Cortex of kidney (tissue), 1 donor: ENCODE measurements at places on chromosomes 4 and X.

GRCh38 chrX:13836575-13836974, 19.7 kb upstream of the GPM6B start:
- no peak for DNase-seq

DNA sequence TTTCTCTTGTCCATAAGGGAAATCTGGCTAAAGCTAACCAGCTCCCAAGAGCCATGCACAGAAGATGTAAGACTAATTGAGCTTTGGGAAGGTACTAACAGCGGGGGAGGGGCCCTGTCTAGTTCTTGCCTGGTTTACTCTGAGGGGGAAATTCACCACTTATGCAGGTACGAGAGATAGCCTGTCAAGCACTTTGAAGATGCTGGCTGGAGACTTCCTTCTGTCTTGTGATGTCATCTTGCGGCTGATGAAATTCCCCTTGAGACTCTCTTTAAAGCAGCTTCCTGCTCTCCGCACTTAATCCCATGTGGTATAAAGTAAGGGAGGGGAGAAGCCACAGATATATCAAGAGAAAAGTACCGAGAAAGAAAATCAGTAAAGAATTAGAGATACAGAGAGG, 345.3 kb downstream of the MAPK10 start:
- DNase-seq: no peak

DNA sequence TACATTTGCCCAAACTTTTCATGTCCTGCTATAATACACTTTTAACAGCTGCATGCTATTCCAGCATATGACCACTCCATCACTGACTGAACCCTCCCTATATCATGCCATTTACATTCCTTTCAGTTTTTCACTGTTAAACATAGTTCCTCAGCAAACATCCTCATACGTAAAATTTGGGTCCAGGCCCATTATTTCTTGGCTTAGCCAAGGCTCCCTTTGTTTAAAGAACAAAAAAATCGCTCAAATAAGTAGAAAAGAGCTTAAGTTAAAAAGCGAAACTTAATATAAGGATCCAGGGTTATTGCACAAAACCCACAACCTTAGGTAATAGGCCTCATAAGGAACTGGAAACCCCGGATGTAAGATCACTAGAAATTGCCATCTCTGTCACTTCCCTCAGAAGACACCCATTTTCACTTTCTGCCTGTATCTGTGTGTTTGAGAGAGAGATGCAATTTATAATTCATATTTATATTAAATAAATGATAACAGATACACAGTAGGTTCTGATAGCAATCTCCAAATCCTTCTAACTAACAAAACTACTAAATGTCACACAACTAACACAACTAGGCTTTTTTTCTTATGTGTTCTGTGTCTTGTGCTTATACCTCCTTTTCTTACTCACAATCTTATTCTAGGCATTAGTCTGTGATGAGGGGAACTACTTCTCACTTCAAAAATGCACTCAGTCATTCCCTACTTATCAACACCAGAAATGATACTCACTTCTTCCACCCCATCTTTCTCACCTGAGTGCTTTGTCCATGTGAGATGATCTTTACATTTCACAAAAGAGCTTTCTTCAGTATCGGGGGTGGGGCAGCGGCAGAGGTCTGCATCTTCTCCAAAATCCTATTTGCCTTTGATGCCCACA, 59.9 kb upstream of the FAM241A start:
- no peak for DNase-seq

GRCh38 chrX:132685276-132685675, 196.4 kb upstream of the MBNL3 start:
- DNase-seq: no peak

- no peak for DNase-seq
Observed at GRCh38 chr4:69859140-69859685, 732 bp downstream of the SULT1E1 start.

- DNase-seq: no peak
Observed at GRCh38 chrX:119685225-119686066, 7.5 kb downstream of the SEPTIN6 start.

GRCh38 chrX:52078131-52078530, 9.1 kb upstream of the MAGED4B start:
- no peak for DNase-seq

GRCh38 chrX:31099536-31100090, 27.8 kb upstream of the FTHL17 start:
- no peak for DNase-seq

DNA sequence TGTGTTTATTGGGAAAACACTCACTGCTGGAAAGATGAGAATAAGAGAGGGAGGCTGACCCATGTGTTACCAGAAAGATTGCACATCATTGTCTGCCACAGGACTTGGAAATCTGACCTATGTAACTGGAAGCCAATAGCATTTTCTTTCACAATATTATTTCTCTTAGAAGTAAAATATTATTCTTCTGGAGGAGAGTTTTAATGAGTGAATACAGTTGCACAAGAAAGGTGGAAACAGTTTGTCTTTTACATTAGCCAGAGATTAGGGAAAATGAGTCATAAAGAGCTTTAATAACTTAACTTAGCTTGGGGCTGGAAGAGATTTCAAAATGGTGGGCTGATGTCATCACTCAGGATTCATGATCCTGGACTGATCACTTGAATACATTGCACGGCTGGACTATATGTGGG, 31.5 kb upstream of the LNX1 start:
- no peak for DNase-seq

- no peak for DNase-seq
Observed at GRCh38 chrX:31061091-31061490, 10.8 kb downstream of the FTHL17 start.

DNA sequence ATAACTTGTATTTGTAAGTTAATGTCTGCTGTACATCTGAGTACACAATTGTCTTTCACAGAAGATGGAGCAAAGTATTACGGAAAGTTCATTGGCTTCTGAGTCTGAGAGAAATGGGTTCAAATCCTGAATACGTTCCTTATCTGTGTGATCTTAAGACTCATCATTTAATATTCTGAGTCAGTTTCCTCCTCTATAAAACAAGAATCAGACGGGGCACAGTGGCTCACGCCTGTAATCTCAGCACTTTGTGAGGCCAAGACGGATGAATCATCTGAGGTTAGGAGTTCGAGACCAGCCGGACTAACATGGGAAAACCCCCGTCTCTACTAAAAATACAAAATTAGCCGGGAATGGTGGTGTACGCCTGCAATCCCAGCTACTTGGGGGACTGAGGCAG, 57.8 kb downstream of the APBB2 start:
- no peak for DNase-seq

DNA sequence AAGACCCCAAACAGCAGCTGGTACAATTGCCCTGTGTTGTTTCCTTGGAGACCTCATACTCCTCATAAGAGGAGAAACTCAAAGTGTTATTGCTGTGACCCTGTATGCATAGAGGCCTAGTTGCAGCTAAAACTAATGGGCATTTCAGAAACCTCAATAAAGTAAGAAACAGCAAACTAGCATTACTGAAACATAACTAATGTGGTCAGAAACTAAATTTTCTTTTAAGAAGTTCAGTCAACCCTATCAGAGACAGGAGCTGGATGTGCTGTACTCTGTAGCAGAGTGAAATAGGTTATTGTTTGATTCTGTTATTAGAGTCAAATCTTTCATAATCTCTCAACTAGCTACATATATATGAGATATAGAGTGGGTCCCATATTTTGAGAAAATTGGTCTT, 257.5 kb upstream of the IRS4 start:
- DNase-seq: no peak

DNA sequence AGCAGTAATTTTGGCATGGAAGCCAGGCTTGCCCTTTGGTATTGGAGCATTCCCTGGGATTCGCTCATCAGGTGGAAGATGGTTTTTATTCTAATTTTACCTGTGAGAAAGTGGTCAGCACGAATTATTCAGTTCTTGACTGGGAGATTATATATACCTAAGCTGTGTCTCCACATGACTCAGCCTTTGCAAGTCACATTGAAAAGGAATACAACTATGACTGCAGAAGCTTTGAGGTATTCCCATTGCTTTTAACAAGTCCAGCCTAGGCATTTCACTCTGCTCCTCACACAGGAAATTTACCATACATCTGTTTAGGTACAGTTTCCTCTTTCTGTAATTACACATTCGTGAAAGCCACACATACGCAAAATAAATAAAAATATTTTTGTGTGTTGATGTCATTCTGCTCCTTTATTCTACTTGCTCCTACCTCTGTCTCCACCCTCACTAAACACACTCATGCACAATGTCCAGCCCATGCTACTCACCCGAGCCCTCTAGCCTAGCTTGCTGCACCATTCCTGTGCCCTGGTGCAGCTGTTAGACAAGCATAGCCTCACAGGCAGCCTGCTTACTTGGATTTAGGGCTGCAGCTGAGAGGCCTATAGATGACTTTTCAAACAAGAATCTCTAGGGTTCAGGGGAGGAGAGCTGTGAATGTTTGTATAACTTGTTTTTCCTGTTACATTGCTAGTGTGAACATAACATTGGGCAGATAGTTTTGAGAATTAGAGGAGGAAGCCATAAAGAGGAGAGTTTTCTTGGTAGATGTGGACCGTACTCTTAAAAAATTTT, 504.4 kb upstream of the FAT1 start:
- DNase-seq: no peak

- DNase-seq: no peak
Observed at GRCh38 chrX:136214551-136214950, 36.6 kb downstream of the MAP7D3 start.

- DNase-seq: no peak
Observed at GRCh38 chr4:1048773-1049590, 37.6 kb downstream of the FGFRL1 start.

- DNase-seq: no peak
Observed at GRCh38 chrX:13764765-13765164, 30.2 kb downstream of the OFD1 start.

DNA sequence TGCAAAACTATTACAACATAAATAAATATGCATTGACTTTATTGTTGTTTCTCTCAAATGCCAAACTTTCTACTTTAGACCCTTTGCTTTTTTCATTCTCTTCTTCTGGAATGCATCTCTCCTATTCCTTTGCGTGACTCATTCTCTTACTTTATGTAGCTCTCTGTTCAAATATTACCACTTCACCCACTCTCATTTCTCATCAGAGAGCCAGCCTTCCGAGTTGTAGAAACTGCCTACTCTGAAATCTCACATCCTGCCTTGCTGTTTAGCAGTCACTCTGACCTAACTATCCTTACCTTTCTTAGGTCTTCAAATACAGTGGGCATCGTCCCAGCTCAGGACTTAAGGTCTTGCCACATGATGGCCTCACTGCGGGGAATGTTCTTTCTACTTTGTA, 143.5 kb downstream of the GALNTL6 start:
- DNase-seq: no peak

DNA sequence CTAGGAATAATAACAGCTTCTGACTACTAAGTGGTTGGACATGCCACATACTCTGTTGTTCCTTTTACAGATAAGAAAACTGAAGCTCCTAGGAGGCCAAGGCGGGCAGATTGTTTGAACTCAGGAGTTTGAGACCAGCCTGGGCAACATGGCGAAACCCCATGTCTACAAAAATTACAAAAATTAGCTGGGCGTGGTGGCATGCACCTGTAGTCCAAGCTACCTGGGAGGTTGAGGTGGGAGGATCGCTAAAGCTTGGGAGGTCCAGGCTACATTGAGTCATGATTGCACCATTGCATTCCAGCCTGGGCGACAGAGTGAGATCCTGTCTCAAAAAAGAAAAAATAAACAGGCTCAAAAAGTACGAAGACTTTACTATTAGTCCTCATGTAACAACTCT, 30.6 kb upstream of the PHF8 start:
- no peak for DNase-seq

DNA sequence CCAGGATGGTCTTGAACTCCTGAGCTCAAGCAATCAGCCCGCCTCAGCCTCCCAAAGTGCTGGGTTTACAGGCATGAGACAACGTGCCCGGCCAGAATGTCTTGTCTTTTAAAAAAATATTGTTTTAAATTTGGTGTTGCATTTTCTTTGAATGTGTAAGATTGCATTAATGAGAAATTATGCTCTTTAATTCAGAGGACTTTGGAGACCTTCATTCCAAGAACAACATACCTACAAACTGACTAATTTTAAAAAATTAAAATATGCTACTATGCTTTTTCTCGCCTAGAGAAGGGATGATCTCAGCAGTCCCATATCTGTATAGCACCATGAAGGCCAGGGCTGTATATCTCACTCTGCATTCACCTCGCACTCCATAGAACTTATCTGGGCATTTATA, 204.3 kb upstream of the SLC7A11 start:
- no peak for DNase-seq

GRCh38 chr4:182929296-182929695, 12.1 kb upstream of the DCTD start:
- no peak for DNase-seq

DNA sequence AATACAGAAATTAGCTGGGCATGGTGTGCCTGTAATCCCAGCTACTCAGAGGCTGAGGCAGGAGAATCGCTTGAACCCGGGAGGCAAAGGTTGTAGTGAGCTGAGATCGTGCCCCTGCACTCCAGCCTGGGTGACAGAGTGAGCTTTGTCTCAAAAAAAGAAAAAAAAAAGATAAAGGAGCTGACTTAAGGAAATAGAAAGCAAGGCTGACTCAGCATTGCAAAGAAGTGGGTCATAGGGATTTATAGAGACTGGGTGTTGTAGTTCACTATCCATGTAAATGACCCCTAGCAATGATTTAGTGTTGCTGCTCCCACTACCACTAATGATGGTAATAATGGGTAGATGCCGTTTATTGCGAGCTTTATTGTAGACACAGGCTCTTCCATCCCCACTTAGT, 47.6 kb downstream of the ADD1 start:
- DNase-seq: no peak

DNA sequence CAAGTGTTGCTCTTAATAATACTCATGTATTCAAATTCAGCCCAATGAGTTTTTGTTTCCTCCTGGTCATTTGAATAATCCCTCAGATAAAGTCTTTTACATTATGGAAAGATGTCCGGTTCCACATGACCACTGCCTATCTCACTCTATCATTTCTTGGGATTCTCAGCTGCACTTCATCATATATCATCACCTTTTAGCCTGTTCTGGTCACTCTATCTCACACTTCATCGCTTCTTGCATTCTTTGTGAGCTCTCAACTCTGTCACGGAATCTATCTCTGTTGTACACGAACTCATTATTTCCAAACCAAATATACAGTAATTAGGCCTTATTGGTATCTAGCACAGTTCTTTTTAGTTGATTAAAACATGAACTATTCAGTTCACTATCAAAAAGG, 126.9 kb upstream of the HAND2 start:
- no peak for DNase-seq

- no peak for DNase-seq
Observed at GRCh38 chr4:7423391-7423790, 11.3 kb downstream of the PSAPL1 start.

DNA sequence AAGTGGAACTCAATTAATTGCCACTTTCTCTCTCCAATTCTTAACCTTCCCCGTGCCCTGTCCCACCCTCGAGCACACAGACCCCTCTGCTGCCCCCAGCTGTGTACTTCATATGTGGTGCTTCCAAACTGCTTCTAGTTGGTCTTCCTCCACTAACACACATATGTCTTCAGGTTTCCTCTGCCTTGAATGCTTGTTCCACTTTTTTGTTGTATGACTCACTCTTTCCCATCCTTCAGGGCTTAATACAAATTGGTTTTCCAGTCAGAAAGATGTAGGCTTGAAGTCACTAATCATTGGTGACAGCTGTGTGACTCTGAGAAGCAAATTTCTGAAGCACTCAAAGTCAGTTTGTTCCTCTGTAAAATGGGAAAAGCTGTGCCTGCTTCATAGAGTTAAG, 30.6 kb downstream of the TRIM2 start:
- no peak for DNase-seq
